ENCODE measurements at places on chromosomes 2 and 18.

DNA sequence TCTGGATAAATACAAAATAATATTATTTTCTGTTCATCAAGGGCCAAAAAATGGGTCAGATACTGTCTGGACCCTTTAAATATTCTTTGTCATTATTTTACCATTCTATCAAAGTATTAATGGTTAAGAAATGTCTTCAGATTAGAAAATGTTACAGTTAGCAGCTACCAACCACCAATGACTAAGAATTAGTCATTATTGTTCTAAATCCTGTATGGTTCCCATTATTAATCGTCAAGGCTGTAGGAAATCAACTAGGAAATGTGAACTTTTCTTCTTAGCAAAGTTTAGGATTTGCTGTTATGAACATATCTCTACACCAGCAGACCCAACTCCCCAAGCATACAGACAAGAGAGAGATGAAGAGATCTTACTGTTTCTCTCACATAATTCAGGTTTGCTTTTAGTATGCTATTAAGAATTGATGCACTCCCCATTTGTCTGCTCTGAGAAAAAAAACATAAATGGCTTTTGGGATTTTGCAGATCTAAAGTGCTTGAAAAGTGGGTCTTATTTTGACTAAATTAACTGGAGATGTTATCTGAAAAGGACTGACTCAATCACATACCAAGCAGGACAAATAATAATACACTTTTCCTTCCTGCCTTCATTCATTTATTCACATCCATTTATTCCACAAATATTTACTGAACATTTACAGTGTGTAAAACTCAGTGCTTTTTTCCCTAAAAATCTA lies 147.7 kb downstream of the PPP1R1C start:
- DNase-seq = no peak

DNA sequence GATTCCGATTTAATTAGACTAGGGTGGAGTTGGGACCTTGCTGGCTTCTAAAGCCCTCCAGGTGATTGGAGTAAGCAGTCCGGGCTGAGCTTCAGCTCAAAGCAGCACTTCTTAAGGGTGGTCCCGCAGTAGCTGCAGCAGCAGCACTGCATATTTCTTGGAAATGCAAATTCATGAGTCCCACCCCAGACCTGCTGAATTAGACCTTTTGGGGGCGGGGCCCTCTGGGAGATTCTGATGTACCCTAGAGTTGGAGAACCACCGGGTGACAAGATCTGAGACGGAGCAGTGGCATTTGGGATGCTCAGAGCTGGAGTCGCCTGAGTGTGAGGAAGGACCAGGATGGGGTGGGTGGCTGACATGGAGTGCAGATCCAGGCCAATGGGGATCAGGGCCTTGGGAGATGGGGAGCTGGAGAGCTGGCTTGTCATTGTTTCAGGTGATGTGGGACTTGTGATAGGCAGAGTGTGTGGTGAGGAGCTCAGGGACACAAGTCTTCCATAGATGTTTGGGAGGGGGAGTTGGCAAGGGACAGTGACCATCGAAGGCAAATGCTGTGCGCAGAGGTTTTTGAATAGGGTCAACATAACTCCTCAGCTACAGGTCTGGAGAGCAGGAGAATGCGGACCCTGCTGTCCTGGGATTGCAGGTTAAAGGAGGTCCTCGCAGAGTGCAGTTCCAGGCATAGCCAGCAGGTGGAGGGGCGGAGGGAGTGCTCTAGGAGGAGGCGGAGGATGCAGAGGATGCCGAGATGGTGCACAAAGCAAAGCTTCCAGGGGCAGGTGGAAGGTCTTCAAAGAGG lies 130.9 kb upstream of the RAB12 start:
- DNase-seq = no peak

GRCh38 chr2:231348173-231348572 lies 47.3 kb upstream of the B3GNT7 start:
- DNase-seq = no peak

- no peak for DNase-seq
Measured at GRCh38 chr2:65450393-65450792, 18.0 kb upstream of the SPRED2 start.

GRCh38 chr18:67385455-67385854 lies 131.1 kb downstream of the DSEL start:
- no peak for DNase-seq

- no peak for DNase-seq
Measured at GRCh38 chr2:110881908-110882307, 149.5 kb downstream of the ACOXL start.

DNA sequence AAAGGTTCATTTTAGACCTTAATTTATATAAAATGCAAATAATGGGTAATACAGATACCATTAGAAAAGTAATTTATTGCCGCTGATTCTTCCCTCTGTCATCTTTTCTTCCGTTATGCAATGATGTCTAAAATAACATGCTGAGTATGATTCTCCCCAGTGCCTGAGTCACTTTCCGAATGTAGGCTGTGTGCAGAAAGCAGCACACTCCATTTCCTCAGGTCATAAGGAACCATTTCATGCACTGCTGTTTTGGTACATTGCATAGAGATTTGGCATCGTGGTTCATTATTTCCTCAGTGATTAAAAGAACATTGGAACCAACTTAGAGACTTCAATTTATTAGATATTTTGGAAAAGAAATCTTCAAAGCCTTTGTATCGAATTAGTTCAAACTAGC lies 173.5 kb downstream of the CDH2 start:
- no peak for DNase-seq

- DNase-seq = no peak
Measured at GRCh38 chr2:189599245-189599644, 18.7 kb upstream of the SLC40A1 start.

GRCh38 chr18:32661486-32662299 lies 111.1 kb downstream of the KLHL14 start:
- no peak for DNase-seq

DNA sequence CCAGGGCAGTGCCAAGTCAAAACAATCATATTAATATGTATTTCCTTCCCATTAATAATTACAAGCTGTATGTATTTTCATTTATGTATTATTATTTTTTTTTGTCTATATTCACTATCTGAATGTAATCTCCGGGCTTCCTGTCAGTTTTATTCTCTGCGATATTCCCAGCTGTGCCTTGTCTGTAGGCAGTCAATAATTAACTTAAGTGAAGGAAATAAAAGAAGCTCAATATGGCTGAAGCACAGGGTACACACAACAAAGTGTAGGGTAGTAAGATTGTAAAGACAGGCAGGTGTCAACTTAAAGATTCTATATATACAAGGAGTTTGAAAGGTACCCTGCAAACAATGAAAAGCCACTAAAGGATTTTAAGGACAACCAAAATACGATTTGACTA lies 122.9 kb downstream of the ROCK1 start:
- DNase-seq = no peak

- DNase-seq = no peak
Measured at GRCh38 chr2:239150125-239151011, 250.5 kb downstream of the HDAC4 start.

DNA sequence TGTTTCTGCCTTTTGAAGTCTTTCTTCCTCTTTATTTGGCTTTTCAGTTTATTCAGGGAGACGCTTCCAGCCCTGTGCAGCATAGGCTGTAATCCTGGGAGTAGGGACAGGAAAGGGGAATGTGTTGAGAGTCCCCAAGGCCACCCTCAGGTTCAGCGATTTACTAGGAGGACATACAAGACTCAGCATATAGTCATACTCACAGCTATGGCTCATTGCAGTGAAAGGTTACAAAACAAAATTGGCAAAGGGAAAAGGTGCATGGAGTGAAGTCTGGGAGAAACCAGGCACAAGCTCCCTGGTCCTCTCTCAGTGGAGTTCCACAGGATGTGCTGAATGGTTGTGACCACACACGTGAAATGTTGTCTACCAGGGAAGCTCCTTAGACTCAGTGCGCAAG lies 49.6 kb upstream of the ZNF638 start:
- no peak for DNase-seq

DNA sequence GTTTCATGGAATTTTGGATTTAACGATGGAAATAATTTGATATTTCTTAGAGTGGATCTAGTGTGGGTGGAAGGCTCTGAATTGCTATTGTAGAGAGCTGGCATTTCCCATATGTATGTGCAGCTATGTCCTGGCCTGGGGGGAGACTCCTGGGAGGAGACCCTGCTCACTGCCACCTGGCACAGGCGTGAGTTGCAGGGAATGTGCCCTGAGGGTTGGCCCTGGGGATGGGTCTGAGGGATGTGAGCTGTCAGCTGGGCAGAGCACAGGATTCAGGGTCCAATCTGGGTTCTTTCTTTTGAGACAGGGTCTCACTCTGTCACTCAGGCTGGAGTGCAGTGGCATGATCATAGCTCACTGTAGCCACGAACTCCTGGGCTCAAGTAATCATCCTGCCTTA lies 120.2 kb downstream of the CLIP4 start:
- no peak for DNase-seq
